ENCODE measurements at places on chromosomes 11 and 22.

DNA sequence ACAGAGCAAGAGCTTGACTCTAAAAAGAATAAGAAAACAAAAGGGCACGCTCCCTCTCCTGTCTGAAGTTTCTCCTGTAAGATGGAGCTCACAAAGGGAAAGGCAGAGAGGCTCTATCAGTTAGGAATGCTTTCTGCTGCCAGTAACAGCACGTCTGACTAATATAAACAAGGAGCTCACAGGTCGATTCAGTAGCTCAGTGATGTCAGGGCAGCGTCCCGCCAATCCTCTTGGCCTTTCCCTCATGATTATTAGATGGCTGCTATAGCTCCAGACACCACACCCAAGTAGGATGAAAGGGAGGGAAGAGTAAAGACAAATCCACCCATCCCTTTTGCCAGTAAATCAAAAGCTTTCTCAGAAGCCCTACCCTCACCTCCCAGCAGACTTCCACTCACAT is 51.3 kb upstream of the HMGXB4 start:
- DNase-seq = no peak

DNA sequence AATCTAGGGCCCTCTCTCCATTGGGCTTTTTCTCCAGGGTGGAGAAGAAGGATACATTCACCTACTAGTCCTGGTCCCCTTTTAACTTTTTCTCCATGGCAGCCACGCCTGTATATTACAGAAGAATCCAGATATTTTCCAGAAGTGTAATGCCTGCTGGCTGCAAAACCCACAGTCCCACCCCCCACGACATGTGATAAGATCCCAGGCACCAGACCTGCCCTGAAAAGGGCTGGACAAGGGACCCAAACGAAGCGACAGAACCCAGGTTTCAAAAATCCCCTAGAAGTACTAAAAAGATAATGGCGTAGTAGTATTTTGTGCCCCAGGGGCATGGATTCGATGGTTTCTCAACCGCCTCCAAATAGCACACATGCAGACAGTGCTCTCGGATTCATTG is 2.8 kb downstream of the WT1 start:
- no peak for DNase-seq

GRCh38 chr22:19974268-19974861 is 32.7 kb upstream of the TXNRD2 start:
- no peak for DNase-seq

- no peak for DNase-seq
Measured at GRCh38 chr22:46119093-46119728, 31.1 kb upstream of the PPARA start.

GRCh38 chr11:133362916-133363315 is 169.4 kb downstream of the OPCML start:
- DNase-seq = no peak

- DNase-seq = no peak
Measured at GRCh38 chr11:2847561-2847960, 38.0 kb downstream of the CDKN1C start.

DNA sequence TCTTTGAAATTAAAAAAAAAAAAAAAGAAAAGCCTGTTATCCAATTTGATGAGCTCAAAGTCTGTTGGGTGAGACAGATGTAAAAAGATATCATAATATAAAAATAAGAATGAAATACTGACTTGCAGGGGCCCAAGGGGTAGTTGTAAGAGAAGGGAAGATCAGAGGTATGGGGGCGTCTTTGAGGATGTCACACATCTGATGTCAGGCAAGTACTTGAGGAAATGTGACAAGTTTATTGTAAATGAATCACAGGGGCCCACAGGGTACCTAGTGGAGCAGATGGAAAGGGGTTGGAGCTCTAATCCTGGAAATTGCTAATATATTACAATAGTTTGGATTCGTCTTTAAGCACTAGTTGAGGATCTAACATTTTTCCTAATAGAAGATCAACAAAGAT is 131.6 kb downstream of the MAML2 start:
- no peak for DNase-seq

GRCh38 chr11:130825561-130825960 is 90.7 kb downstream of the SNX19 start:
- no peak for DNase-seq

DNA sequence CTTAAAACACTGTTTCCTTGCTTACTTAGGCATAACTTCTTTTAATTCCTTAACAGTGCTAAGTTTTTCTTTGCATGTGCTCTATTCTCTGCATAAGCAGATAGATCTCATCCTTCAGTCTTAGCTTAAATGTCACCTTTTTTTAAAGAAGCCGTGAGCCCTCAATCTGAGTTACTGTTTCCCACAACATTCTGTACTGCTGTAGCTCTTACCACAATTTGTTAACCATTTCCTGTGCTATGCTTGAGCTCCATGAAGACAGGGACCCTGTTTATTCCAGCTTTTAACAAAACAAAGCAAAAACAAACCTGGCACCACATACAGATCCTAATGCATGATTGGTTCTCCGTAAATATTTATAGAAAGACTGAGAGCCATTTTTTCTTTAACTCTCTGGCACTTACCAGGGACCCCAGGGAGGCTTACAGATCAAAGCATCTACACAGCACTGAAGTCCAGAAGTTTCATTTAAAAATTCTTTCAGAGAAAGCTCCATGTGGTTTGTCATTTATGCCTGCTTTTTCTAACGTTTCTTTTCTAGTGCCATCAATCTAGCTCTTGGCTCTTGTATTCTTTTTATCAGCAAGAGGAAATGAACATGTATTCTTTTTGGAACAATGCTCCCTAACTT is 74.9 kb downstream of the DYNC2H1 start:
- DNase-seq = no peak

- no peak for DNase-seq
Measured at GRCh38 chr11:126748100-126748791, 252.3 kb downstream of the KIRREL3 start.

- DNase-seq = no peak
Measured at GRCh38 chr11:58769308-58769707, 37.6 kb upstream of the GLYAT start.

DNA sequence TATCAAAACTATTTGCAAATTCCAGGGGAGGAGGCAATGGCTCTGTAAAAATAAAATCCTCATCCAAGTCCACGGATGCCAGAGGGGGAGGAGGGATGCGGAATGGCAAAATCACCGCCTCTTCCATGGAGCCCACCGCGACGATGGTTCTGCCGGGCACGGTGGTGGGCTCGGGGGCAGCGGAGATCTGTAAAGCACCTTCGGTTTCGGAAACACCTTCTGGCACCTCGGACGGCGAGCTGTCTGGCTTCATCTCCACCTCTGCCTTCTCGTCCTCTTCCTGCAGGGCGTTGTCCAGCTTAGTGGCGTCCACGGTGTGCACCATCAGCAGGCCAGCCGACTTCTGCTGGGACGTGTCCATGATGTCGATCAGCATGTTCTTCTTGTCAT is 87.7 kb downstream of the CTTN start:
- DNase-seq = no peak

DNA sequence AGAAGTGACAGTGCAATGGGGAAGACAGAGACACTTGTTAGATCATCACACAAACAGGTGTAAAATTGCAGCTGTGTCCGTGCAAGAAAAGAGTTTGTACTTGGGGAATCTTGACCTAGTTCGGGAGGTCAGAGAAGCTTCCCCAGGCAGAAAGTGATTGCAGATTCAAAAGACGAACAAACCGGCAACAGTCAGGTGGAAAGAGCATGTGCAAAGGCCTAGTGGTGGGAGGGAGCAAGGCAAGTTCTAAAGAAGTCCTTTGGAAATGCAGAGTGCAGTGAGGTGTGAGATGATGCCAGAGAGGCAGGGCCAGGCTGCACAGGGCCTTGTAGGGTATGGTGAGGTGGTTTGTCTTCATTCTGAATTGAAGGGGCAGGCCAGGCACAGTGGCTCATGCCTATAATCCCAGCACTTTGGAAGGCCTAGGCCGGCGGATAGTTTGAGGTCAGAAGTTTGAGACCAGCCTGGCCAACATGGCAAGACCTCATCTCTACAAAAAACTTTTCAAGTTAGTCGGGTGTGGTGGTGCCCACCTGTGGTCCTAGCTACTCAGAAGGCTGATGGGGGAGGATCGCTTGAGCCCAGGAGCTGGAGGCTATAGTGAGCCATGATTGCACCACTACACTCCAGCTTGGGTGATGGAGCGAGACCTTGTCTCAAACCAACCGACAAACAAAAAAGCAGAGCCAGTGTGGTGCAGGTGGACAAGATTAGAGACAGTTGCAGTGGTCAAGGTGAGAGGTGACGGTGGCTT is 1.9 kb upstream of the ESS2 start:
- DNase-seq = no peak

- no peak for DNase-seq
Measured at GRCh38 chr11:11735586-11735985, 106.2 kb upstream of the USP47 start.

DNA sequence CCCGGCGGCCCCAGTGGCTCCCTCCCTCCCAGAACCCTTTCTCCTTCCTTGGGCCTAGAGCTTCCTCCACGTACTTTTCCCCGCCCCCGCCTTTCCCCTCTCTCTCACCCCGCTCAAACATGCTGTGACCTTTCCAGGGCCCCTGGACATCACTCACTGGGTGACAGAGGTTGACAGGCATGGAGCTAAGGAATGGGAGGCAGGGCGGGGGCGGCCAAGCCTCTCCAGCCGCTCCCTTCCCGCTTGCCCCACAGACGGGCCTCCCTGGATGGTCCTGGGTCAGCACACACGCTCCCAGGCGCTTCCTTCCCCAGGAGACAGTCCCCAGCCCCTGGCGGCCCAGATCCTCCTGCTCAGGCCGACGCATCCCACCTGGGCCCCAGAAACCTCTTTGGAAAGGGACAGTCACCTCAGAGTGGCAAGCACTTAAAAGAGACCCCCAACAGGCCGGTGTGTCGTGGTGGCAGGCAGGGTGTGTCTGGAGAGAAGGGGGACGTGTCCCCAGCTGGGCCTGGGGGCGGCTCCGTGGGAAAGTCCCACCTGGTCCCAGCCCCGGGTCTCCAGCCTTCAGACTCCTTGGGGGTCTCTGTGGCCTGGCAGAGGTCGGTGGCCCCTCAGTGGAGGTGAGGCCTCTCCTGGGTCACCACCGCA is 8.8 kb downstream of the H19 start:
- DNase-seq = no peak

DNA sequence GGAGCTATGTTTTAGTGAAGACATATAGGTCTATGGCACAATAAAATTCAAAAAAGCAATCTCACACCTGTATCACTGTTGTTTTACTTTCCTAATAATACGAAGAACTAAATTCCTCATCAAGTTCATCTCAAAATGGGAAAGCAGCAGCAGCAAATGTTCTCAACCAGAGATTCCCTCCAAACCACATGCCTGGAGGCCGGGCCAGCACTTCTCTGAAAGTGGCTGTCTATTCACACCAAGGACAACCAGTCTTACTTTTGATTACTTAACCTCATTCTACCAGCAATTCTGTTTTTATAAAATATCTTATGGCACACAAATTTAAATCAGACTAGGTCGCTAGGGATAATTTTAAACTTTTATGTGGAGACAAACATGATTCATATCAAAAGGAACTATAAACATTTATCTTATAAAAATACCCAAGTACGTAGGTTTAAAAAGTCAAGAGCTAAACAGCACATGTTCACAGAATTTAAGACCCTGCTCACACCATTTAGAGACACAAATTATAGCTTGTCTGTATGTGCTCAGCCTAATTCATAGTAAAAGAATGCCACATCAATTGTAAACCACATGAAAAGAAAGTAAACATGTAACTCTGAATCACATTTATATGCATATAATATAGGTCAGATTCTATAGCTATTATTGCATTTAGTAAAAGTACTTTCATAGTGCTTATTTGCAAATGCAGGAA is 46.1 kb downstream of the RRAS2 start:
- DNase-seq = no peak

- DNase-seq = no peak
Measured at GRCh38 chr11:70900540-70900939, 351.8 kb downstream of the SHANK2 start.

DNA sequence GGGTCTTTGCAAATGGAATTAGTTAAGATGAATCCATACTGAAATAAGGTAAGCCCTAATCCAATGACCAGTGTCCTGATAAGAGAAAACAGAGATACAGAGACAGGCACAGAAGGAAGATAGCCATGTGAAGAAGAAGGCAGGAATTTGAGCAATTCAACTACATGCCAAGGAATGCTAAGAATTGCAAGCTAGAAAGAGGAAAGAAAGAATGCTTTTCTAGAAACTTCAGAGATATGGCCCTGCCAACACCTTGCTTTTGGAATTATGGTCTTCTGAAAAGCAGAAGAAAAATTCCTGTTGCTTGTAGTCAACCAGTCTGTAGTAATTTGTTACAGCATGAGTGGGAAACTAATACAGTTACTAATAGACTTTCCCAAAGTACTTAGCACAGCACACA is 111.3 kb downstream of the SLC17A6 start:
- DNase-seq = no peak

GRCh38 chr11:67496113-67496512 is 9.1 kb downstream of the PITPNM1 start:
- no peak for DNase-seq

DNA sequence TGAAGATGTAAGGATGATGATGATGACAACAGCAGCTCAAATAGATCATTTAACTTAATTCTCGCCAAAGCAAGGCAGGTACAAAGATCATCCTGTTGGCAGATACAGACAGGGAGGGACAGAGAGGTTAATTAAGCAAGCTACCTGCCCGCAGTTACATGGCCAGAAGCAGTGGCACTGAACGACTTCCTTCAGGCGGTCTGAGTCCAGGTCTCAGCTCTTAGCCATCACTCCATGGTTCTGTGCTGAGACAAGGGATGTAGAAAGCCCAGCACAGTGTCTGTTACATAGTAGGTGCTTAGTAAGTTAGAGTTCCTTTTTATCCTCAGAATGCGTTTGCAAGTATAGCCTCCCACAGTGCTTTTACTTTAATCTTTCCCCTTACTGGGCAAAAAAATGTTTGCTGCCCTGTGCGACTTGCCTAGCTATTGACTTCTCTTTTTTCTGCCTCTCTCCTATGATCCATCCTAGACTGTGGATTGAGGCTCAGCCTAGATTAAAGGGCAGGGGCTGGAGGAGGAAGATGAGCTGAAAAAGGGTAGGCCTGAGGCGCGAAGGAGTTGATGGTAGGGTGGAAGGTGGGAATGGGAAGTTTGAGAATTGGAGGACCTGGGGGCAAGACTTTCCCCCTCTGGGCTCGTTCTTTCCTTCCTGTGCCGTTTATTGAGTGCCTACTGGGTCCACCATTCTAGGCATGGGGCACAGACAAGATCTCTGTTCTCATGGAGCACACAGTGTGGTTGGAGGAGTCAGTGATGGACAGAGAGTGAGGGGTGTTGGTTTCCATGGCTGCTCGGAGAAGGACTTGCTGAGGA is 108.2 kb upstream of the OR4B1 start:
- no peak for DNase-seq

- DNase-seq = peak; percentile 37
Measured at GRCh38 chr11:2420502-2421225, 20.1 kb downstream of the TSSC4 start.
